ENCODE measurements at places on chromosomes 1 and 21.

- no peak for DNase-seq
Observed at GRCh38 chr1:27601771-27602461, 2.0 kb downstream of the AHDC1 start.

- no peak for DNase-seq
Observed at GRCh38 chr1:41887365-41887764, 31.4 kb downstream of the HIVEP3 start.

- DNase-seq: no peak
Observed at GRCh38 chr1:21507511-21508270, 1.5 kb upstream of the ALPL start.

DNA sequence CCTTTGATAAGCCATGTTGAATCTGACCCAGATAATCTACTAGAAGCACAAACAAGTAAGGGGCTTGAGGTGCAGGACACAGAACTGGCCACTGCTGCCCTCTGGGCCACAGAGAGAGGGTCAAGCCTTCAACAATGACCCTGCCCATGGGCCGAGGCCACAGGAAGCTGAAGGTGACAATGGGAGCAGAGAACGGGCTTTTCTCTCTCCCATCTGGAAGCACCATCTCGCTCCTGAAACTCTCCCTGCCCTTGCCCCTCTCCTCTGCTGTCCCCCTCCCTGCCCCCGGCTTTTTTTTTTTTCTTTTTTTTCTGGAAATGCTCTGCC is 133.1 kb upstream of the DUSP10 start:
- no peak for DNase-seq

DNA sequence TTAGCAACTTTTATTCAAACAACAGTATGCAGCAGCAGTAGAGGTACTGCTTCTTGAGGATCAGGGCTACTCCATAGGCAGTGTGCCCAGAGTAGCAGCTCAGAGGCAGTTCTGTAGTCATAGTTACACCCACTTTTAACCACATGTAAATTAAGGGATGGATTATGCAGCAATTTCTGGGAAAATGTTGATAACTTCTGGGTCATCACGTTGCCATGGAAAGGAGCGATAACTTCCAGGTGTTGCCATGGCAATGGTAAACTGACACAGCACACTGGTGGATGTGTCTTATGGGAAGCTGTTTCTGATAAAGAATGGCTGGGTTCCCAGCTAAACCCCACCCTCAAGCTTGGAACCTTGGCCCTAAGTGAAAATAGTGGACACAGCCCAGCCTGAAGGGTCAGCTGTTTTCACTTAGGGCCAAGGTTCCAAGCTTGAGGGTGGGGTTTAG is 29.0 kb upstream of the PLA2G2A start:
- no peak for DNase-seq

- DNase-seq: no peak
Observed at GRCh38 chr21:38448671-38449385, 49.4 kb downstream of the ERG start.

DNA sequence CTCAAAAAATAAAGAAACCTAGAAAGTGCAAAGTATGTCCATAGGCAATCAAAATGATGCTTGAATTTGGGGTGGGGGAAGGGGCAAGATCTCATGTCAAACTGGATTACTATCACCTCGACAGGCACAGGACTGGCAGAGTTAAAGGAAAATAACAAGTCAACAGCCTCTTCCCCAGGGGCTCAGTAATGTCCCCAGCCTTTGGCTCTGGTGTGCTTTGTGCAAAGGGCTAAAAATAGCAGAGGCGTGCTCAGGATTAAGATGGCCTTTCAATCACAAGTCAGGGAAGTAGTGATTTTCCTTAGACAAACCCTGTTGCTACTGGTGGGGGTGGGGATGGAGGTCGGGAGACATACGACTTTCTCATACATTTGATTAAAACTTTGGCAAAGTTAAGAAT is 63.5 kb upstream of the OLIG2 start:
- DNase-seq: no peak

DNA sequence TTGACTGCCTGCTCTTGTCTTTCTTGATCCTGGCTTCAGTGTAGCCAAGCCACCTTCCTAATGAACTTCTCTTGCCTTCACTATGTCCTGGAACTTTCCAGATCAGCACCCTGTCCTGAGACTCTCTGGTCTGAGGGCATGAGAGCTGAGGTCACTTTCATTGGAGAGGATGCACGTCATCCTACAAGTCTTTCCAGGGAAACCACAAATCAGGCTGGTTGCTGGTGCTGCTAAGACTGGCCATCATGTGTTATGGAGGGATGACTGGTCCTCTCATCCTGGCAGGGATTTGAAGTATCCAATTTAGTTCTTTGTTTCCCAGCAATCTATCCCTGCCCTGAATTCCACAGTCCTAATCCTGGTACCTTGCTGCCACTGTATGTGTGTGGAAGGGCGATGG is 228.6 kb downstream of the GPATCH2 start:
- DNase-seq: no peak

DNA sequence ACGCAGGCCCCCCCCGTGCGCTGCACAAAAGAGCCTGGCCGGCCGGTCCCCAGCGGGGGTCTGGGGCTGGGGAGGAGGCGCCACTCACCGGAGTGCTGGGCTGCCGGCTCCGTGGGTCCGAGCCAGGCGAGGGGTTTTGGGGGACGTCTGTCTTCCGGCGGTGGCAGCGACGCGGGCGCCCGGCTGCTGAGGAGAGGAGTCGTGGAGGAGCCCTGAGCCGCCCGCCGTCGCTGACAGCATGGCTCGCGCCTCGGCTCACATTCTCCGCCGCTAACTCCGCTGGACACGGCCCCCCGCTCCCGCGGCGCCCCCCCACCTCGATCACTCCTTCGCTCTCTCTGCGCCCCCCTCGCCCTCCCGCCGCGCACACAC is 649 bp downstream of the AHDC1 start:
- no peak for DNase-seq

GRCh38 chr1:42886800-42887199 is 40.4 kb downstream of the ZNF691 start:
- no peak for DNase-seq

DNA sequence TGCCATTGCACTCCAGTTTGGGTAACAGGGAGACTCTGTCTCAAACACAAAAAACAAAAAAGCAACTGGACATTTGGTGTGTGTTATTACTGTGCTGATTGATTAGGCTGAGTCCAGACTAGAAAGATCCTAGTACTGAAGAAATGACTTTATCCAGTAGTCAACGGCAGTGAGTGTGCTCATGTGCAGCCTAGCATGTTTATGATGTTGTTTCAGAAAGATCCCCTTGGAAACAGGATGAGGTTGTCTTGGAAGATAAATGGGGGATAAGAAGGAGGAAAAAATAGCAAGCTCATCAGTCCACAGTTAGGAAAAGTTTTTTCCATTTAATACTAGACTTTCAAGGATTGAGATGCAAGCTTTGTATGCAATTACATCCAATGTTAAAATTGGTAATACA is 14.3 kb downstream of the RUSC1 start:
- no peak for DNase-seq

DNA sequence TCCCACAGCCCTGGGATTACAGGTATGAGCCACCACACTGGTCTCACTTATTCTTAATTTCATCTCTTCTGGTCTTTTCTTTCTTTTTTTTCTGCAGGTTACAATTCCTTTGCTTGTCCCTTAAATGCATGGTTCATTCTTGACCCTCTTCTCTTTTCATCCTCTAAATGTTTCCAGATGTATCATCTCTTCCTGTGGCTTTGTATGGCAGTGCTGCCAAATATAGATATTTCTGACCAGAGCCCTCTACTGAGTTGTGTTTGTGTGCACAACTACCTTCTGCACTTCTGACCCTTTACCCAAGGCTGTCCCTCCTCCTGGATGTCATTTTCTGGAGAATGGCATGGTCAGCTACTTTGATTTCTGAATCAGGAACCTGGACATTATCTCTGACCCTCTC is 32.5 kb downstream of the OLFML3 start:
- no peak for DNase-seq

DNA sequence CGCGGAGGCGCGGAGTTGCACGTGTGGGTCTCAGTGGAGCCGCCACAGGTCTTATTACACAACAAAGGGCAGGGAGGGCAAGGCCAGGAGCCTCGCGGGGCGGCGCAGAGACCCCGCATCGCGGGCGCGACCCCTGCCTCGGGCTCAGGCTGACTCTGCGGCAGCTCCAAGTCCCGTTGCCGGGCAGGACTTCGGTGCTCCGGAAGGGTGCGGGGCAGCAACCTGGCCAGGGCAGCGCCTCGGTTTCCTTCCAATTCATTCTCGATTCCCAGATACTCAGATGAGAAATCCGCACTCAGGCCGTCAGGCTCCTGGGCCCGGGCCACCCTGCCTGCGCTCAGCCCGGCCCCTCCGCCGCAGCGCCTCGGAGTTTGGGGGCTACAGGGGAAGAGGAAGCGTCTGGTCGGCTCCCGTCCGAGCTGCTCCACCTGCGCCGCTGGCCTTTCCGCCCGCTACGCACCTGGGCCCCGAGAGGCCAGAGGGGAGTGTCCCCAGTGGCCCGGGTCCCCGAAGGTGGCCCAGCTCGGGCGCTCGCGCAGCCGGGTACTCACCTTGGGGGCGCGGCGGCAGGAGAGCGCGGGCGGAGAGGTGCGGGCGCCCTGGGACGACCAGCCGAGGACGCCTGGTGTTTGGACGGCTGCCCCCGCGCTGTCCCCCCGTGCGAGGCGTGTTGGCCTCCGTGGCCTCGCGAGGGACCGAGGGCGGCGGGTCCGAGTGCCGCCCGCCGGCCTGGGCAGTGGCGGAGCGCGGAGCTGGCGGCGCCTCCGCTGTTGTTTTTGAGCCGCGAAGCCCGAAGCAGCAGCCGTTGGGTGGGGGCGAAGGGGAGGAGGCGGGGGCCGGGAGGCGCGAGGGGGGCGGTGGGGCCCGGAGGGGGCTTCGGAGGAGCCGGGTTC is 1.1 kb upstream of the PRDM16 start:
- no peak for DNase-seq

DNA sequence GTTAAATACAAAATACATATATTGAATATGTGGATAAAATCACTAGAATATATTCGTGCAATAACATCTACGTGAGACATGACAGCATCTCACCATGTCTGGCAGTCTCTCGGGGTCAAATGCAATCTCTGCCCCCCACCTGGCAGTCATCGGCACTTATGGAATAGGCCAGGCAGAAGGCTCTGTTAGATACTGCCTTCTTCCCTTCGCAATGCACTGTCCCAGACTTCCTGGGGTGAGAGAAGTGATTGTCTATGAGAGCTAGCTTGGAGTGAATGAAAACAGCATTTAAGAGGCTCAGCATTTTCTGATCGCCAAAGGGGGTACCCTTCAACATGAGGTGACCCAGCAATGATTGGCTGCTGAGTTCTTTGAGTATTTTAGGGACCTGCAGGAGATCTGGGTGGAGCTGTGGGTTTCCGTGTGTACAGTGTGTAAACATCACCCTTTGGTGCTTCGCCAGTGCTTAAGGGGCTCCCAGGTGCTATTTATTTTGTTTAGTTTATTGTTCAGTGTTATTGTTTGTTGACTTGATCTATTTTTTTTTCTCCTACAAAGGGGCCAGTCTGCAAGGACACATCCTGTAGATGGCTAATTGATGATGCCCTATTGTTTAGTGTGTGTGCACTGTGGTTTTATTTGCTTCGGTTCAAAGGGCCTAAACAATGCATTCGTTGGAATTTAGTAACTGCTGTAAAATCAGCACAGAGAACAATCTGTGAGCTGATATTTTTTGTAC is 10.2 kb downstream of the ERG start:
- DNase-seq: no peak

All from HS-5 (cell line).